Amygdala (tissue), 56 donors: ENCODE measurements at places on chromosomes 13 and 19.

- DNase-seq = no peak
These were observed 42.6 kb upstream of the TPM4 start for GRCh38 chr19:16033721-16034120.

DNA sequence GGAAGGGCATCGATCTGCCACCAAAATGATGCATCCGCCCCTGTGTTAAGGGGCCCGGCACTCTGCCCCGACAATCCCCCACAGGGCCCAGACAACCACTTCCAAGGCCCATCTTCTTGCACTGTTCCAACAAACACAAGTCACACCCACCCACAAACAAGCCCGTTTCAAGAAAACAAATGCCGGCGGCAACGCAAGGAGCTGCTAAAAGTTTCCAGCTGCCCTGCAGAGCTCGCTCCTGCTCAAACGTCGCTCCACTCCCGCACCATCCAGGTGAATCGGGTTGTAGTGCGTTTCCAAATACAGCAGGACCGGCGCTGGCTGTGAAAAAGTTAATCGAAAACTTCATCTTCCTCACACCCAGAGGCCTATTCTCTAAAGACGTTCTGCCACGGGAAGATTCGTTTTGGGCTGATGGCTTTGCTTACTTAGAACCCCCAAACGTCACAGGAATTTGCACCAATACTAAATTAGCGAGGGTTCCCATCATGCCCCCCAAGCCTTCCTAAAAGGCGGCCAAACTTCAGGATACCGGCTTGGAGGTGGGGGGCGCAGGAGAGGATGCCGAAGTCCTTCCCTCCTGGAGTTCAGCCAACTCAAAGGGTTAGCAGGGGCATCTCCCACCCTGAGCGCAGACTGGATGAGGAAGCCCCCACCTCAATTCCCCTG lies 107.4 kb upstream of the DOCK9 start:
- DNase-seq = no peak

GRCh38 chr19:18698321-18699167 lies 15.1 kb downstream of the CRTC1 start:
- no peak for DNase-seq

DNA sequence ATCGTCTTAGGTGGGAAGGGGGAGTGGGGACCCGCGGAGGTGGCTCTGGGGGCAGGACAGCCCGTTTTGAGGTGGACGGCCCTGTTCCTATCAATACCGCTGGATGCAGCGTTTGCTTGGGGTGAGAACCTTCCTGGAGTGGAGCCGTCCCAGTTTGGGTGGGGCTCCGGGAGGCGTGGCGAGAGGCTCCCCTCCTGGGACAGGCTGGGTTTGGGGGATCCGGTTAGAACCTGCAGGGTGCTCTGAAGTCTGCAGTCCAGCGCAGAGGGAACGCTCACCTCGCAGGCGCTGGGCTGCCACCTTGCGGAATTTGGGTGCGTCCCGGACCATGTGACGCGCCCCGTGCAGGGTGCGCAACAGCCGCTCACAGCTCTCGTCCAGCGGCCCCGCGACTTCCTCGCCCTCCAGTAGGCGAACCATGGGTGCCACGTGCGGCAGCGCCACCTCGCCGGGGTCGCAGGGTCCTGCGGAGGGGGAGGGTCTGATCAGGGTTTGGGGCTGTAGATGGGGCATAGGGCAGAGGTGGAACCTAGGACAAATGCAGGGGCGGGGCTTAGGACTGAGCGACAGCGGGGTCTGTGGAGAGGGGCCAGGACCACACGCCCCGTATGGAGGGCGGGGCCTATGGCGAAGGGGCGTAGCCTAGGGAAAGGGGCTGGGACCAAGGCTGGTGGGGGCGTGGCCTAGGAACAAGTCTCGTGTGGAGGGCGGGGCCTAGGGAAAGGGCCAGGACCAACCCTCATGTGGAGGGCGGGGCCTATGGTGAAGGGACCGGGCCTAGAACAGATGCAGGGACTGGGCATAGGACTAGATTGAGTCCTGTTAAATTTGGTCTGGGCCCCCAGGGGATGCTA lies 13.8 kb downstream of the SH2D3A start:
- DNase-seq = peak; percentile 15

DNA sequence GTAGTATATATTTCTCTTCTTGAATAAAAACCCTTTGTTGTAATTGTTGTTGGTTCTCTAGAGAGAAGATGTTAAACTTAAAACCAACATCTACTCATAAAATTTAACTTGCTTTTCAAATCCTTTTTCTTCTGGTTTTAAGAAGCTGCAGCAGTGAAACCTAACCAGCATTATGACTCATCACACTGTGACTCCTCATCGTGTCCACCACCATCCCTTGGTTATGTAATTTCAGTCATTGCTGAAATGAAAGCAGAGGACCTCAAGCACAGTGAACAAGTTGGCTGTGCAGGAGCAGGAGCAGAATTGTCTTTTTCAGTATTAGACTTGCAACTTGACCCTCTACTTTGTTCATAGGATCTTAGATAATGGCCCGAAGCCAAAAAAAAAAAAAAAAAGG lies 64.9 kb upstream of the HTR2A start:
- DNase-seq = no peak

- no peak for DNase-seq
These were observed 654 bp downstream of the ZNF579 start for GRCh38 chr19:55579766-55580621.

DNA sequence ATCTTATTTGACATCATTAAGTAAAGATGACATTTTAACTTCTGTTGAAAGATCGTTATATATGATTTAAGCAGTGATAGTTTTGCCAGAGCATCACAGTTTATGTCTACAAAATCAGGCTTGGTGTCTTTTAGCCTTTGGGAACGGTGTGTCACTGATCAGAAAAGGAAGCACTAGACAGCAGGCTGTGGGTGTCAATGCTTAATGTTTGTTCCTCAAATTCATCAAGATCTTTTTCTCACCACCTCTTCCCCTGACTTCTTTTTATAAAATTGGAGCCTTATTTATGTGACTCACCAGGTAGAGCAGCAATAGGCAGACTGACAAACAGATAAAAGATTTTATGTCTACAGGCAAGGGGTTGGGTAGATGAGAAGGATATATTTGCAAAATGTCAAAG lies 1558.5 kb downstream of the EFNB2 start:
- no peak for DNase-seq

DNA sequence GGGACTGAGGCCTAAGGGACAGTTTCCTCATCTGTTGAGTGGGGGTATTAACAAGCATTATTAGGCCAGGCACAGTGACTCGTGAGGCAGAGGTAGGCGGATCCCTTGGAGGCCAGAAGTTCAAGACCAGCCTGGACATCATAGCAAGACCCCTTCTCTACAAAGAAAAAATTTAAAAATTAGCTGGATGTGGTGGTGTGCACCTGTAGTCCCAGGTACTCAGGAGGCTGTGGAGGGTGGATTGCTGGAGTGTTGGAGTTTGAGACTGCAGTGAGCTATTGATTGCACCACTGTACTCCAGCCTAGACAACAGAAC lies 11.3 kb upstream of the FOSB start:
- no peak for DNase-seq

GRCh38 chr19:36797786-36798108 lies 25.1 kb upstream of the ZNF850 start:
- no peak for DNase-seq

- DNase-seq = no peak
These were observed 22.6 kb downstream of the POLR1D start for GRCh38 chr13:27644302-27644701.

DNA sequence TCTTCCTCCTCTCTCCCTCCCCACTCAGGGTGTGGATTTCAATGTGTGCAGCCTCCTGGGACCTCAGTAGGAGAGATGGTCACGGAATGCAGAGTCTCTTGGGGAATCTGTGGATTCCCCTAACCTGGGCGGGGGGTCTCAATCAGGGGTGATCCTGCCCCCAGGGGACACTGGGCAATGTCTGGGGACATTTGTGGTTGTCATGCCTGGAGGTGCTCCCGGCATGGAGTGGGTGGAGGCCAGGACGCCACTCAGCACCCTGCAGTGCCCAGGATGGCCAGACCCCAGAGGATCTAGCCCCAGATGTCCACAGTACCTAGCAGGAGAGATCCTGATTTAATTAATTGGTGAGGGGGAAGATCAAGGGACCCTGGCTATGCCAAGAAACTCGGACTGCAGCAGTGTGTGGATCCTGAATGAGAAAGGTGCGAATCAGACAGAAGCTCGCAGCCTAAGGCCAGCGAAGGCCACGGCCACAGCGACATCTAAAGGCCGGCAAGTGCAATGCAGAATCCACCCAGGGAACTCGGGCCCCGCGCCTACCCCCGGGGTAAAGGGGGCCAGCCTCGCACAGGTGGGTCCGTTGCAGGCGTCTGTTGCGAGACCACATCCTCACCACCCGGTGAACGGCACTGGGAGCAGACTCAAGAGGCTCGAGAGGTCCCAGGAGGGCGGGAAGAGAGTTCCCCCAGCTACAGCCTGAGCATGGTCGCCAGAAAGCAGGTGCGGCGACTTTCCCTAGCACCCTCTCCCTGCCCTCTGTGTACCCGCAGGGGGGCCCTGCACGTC lies 88.8 kb downstream of the GNG7 start:
- DNase-seq = no peak

GRCh38 chr19:55643003-55643886 lies at the start of gene ZNF581:
Gene ZNF581, plus strand, starts transcription at chr19:55643649. Its CDS starts 923 bp downstream, at chr19:55644572.
- peak; percentile 67 for DNase-seq

DNA sequence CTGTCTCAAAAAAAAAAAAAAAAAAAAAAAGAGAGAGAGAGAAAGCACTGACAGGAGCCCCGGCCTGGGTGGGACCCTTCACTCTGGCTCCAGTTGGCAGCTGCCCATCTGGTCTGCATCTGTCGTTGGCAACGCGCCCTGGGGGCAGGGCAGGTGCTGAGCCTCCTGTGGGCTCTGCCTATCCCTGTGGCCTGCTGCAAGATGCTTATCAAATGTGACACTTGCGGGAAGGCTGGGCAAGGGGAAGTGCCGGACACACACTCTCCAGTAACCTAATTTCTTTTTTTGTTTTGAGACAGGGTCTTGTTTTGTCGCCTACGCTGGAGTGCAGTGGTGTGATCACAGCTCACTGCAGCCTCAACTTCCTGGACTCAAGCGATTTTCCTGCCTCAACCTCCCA lies 10.7 kb upstream of the KPTN start:
- no peak for DNase-seq

GRCh38 chr19:2808129-2808941 lies 11.3 kb upstream of the ZNF554 start:
- no peak for DNase-seq

DNA sequence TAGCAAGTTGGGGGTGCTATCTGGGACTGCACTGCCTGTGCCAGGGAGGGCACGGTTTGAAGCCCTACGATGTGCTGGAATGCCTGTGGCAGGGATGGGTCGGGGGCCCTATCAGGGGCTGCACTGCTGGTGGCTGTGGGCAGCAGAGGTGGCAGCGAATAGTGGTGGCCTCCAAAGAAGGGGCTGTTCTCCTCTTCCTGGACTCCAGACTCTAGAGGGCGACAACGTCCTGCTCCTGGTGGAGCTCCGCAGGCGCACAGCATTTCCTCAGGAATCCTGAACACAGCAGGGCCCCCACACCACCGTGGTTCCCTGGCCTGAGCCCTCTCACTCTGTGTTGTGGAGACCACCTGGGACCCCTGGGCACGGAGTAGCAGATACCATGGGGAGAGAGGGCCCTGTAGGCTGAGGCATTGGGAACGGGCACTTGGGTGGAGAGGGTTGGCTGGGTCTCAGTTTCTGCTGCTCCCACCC lies 145.6 kb downstream of the TNFRSF19 start:
- no peak for DNase-seq

GRCh38 chr13:110524541-110525257 lies 36.8 kb downstream of the RAB20 start:
- DNase-seq = no peak

GRCh38 chr13:52797176-52797575 lies 51.3 kb downstream of the PCDH8 start:
- DNase-seq = no peak

DNA sequence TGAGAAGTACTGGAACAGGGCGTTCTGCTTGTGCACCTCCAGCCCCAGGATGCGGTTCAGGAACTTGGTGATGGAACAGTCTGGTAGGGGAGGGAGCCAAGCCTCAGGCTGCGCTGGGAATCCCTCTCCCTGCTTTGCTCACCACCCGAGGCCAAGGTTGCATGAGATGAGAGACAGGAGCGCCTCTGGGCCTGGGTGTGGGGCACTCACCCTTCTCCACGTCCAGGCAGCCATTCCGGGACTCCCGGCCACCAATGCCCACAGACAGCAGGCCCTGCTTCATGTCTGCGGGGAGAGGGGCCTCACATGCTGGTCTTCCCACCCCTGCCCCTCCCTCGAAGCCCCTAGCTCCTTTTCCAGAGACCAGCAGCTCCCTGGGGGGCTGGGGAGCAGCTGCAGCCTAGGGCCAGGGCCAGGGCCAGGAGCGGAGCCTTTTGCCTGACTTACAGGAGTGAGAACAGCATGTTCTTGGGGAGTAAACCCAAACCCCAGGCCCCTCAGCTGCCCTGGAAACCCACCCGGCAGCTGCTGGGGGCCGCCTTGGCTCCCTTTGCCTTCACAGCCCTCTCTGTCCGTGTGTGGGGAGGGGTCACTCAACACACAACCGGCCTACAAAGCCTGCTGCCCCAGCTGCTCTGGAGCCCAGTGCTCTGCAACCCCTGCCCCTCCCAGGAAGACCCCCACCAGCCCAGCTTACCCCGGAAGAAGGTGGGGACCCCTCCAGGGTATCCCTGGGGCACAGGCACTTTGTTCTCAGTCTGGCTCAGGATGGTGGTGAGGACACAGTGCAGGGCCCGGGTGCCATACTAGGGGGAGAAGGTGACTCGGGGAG lies 7.2 kb downstream of the GPX4 start:
- no peak for DNase-seq

GRCh38 chr13:34004676-34005075 lies 186.7 kb downstream of the RFC3 start:
- DNase-seq = no peak

DNA sequence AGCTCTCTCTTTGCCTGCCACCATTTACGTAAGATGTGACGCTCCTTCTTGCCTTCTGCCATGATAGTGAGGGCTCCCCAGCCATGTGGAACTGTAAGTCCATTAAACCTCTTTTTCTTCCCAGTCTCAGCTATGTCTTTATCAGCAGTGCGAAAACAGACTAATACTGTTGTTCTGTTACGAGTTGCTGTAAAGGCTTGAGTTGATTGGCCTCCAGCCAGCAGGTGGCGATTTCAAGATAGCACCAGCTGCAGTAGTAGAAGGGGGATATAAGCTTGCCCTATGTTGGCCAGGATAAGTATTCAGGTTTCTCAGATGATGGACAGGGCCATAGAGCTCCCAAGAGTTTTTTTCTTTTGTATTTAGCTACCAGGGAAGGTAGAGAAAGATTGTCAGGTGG lies 385.5 kb downstream of the MZT1 start:
- DNase-seq = no peak

- DNase-seq = peak; percentile 89
These were observed 17.9 kb upstream of the ZDHHC20 start for GRCh38 chr13:21476893-21477472.

- DNase-seq = no peak
These were observed 2.8 kb downstream of the TBC1D17 start for GRCh38 chr19:49880162-49880869.

DNA sequence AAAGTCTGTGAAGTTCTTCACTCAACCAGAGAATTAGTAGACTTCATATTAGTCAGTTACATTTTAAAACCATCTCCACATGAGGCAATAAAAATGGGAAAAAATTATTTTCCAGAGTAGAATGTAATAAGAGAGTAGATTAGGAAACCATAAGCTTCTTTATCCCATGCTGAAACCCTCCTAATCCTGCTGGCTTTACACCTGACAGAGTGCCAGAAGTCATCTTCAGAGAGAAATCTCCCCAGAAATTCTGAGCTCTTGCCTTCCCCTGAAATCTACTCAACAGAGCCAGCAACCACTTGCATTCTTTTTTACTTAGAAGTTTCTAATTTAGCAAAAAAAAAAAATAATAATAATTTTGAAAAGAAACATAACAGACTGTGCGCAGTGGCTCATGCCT lies 279.9 kb downstream of the NHLRC3 start:
- no peak for DNase-seq

GRCh38 chr19:703651-704446 lies 4.9 kb upstream of the PALM start:
- no peak for DNase-seq
